Spinal cord (tissue), 10 donors: ENCODE measurements at places on chromosomes 4 and X. TPM values are rescaled to one million over a fixed set of nuclear protein-coding genes. Genes with fewer than 3 reads are reported as not detected.

Gene IBSP
- 2.6 TPM for total RNA-seq

Gene AFF1
- 24.6 TPM for total RNA-seq

- no peaks in the 10 kb centered on the region for H3K27me3 ChIP-seq
- no peaks in the 10 kb centered on the region for H3K4me1 ChIP-seq
Measured at GRCh38 chr4:147822128-147822527, 90.2 kb downstream of the ARHGAP10 start.

DNA sequence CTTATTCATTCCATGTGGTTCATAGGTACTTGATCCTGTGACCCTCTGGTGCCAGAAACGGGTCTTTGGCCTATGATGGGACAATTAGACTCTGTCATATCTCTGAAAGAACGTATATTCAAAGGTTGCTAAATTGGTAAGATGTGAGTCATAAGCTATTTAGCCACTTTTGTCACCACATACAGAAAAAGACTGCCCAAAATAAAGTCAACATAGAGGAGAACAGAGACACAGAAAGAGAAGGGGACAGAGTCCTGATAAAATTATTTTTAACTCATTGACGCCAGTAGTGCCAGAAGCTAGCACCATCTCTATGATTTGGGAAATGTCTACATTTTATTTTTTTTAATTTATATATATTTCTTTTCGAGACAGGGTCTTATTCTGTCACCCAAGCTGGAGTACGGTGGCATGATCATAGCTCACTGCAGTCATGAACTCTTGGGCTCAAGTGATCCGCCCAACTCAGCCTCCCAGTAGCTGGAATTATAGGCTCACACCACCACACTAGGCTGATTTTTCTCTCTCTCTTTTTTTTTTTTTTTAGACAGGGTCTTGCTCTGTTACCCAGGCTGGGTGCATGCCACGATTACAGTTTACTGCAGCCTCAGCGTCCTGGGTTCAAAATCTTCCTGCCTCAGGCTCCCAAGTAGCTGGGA lies 92.1 kb upstream of the COX18 start:
- H3K4me3 ChIP-seq, result no peak overlapping the region
- H3K27ac ChIP-seq, result no peak overlapping the region
- H3K27me3 ChIP-seq, result no peaks in the 10 kb centered on the region
- H3K36me3 ChIP-seq, result peaks cover 12% of the 10 kb centered on the region

Gene ARSD
- 16.0 TPM for total RNA-seq
